ENCODE measurements at places on chromosomes 4 and X. TPM values are rescaled to one million over a fixed set of nuclear protein-coding genes. Genes with fewer than 3 reads are reported as not detected.

FGD1 gene
- 13.8 TPM for total RNA-seq

NDST4 gene
- total RNA-seq = 1.6 TPM

TSPAN6 gene
- 31.6 TPM for total RNA-seq

ZNF182 gene
- 9.1 TPM for total RNA-seq

SPANXA1 gene
- not detected for total RNA-seq

GPAT3 gene
- not detected for total RNA-seq

UGT2B7 gene
- not detected for total RNA-seq

CT45A10 gene
- not detected for total RNA-seq

CFI gene
- 1.6 TPM for total RNA-seq

C4orf54 gene
- total RNA-seq = 0.63 TPM

MSX1 gene
- 0.63 TPM for total RNA-seq

TMPRSS11D gene
- total RNA-seq = not detected

PRR32 gene
- total RNA-seq = not detected

UGT2A3 gene
- total RNA-seq = not detected

GYPA gene
- 1.6 TPM for total RNA-seq

GCNA gene
- 5.3 TPM for total RNA-seq

LGI2 gene
- 3.1 TPM for total RNA-seq

NPY5R gene
- 13.1 TPM for total RNA-seq

SLC9B1 gene
- 6.9 TPM for total RNA-seq

RPA4 gene
- 2.8 TPM for total RNA-seq

UNC5C gene
- total RNA-seq = 25.7 TPM

ANXA10 gene
- not detected for total RNA-seq

SPATA18 gene
- total RNA-seq = 2.8 TPM

HELT gene
- total RNA-seq = 1.6 TPM

F11 gene
- total RNA-seq = not detected

NBDY gene
- 10.6 TPM for total RNA-seq

CT45A3 gene
- not detected for total RNA-seq

NR3C2 gene
- total RNA-seq = 17.8 TPM

KIT gene
- total RNA-seq = 41.9 TPM

RHOXF2 gene
- not detected for total RNA-seq

ARMCX1 gene
- total RNA-seq = 71.4 TPM

ARR3 gene
- not detected for total RNA-seq

PRDM8 gene
- total RNA-seq = 34.1 TPM

PGAM4 gene
- not detected for total RNA-seq

All from parietal lobe (tissue), 2 donors.